ENCODE measurements at places on chromosomes 2 and 18.

GRCh38 chr2:28991021-28991420, 9.9 kb downstream of the TOGARAM2 start:
- DNase-seq: no peak

GRCh38 chr2:54514822-54515569, 58.9 kb downstream of the SPTBN1 start:
- no peak for DNase-seq

GRCh38 chr2:238985041-238985729, 137.3 kb downstream of the TWIST2 start:
- DNase-seq: no peak

DNA sequence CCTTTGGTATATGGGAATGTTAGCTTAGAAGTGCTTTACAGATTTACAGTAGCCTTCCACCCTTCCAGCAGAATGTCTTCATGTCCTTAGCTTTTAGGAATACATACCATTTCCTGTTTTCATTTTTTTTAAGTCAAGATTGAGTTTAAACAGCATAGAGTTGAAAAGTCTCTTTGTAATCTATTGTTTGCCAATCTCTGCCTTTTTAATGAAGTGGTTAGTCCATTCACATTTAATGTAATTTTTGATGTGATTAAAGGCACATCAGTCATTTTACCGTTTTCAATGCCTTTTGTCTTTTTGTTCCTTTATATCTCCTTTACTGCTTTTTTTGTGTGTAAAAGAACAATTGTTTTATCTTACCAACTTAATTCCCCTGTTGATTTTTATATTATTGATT, 233.4 kb upstream of the SMIM21 start:
- no peak for DNase-seq

- DNase-seq: peak; percentile 86
Measured at GRCh38 chr2:43391878-43392215, 165.4 kb upstream of the ZFP36L2 start.

DNA sequence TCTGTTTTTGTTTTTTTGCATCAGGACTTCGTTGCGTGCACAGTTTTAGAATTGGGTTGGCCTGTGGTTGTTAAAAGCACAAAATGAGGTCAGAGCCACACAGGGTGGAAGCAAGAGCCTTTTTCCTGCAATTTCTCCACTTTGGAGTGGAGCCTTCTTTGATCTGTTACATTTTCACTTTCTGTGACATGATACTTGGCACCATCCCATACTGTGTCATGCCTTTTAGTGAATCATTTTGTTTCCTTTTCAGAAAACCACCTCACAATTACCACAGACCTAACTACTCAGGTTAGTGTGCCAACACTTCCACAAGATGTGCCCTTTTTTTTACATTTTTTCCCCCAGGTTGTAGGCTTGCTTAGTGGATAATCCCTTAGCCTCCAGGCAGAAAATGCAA, 32.5 kb downstream of the MERTK start:
- no peak for DNase-seq

- DNase-seq: no peak
Measured at GRCh38 chr2:75892490-75892889, 181.8 kb upstream of the GCFC2 start.

GRCh38 chr2:84959566-84960506, 11.1 kb upstream of the KCMF1 start:
- no peak for DNase-seq

- DNase-seq: no peak
Measured at GRCh38 chr2:112916145-112916571, 5.2 kb downstream of the IL37 start.

DNA sequence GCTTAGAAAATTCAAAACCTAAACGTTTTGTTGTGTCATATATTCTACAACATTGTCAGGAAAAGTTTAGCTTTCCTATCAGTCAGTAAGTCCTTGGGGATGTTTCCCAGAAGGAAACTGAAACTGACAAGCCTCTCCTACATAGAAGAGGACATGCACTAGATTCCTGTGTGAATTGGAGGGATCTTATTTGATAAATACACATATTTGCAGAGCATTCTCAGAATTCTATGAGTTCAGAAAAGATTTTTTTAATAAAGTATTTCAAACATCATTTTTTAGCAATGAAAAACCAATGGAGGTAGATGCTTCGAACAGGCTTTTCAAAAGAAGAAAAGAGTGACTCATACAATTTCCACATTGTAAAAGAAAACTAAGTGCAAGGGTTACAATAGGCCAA, 1706.7 kb downstream of the SUCLG1 start:
- DNase-seq: no peak

DNA sequence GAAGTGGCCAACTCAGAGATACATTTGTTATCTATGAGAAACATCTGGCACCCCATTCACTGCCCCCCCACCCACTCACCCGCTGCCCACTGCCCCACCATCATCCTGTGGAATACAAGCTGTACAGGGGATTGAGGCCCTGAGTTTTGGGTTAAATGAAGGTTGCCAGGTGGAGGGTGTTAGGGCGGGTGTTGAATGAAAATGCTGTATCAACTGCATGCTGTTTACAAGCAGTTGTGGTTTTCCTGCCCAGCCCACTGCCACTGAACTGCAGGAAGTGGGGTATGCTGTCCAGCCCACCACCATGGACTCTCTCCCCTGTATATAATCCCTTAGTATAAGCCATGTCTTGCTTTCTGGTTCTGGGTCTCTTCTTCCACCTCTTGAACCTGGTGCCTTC, 481.9 kb downstream of the METTL4 start:
- DNase-seq: no peak

GRCh38 chr2:166394245-166394644, 18.5 kb upstream of the SCN9A start:
- DNase-seq: no peak

- no peak for DNase-seq
Measured at GRCh38 chr18:48897531-48897930, 53.2 kb downstream of the SMAD7 start.

DNA sequence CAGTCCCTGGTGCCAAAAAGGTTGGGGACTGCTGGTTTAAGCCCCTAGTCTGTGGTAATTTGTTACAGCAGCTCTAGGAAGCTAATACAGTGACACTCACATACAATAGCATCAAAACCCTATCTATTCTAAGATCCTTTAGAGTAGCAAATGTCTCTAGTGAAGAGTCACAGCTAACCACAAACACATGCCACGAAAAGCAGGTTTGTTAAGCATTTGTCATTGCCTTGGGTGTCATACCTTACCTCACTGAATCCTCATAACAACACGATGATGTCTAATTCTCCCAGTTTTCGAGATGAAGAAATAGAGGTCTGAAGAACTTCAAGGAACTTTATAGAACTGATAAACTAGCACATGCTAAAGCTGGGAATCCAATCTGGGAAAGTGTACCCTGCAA, 29.6 kb upstream of the RNF152 start:
- DNase-seq: no peak

GRCh38 chr18:32507093-32507492, 36.4 kb upstream of the GAREM1 start:
- no peak for DNase-seq

DNA sequence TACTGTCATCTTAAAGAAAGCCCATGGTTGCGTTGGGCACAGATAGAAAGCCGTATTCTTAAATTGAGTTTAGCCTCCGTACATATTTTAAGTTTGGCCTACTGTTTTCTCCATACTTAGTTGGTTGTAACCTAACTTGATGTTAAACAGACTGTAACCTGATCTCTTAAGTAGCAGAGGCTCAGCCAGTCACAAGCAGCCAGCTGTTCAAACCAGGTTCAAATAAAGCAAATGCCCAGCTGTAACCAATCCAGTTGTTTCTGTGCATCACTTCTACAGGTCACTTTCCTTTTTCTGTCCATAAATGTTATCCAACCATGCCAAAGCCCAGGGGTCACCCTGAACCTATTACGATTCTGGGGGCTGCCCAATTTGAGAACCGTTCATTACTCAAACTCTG, 10.0 kb upstream of the THADA start:
- no peak for DNase-seq

DNA sequence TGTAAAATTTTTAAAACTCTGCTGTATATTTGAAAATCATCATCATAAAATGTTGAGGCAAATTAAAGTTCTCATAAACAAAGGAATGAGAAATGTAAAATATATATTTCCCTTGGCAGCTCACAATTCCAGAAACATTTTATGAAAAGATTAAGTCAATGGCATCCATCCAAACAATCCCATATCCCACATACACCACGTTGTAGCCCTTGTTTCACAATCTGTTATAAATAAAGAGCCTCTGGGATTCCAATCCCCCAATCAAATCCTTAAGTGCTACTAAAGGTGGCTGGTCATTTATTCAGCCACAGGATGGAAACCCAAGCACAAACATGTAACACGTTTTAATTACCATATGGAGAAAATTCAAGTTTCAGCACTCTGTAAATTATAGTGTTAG, 51.7 kb downstream of the GFPT1 start:
- peak; percentile 64 for DNase-seq
